ENCODE measurements at places on chromosomes 1 and 21.

DNA sequence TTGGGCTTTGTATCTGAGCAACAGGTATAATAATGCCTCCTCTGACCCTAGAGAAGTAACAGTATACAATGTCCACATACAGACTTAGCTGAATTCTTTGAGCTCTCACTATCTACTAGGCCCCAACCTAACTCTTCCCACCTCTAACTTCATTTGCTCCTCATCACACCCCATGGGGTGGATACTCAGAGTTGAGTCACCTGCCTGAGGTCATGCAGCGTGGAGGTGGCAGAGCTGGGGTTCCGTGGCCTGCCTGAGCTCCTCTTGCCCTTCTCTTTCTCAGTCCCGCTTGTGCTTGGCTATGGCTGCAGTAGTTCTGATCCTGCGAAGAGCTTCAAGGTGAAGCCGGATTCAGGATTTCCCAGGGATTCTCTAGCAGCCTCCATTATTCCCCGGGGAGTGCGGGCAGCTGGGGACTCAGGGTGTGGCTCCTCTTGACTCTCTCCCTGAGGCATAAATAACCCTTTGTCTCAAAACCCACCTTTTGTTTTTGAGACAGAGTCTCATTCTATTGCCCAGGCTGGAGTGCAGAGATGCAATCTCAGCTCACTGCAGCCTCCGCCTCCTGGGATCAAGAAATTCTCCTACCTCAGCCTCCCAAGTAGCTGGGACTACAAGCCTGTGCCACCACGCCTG is 29.9 kb upstream of the ACTL8 start:
- DNase-seq = no peak

- no peak for DNase-seq
These were observed 94.6 kb downstream of the FGGY start for GRCh38 chr1:59391212-59392179.

DNA sequence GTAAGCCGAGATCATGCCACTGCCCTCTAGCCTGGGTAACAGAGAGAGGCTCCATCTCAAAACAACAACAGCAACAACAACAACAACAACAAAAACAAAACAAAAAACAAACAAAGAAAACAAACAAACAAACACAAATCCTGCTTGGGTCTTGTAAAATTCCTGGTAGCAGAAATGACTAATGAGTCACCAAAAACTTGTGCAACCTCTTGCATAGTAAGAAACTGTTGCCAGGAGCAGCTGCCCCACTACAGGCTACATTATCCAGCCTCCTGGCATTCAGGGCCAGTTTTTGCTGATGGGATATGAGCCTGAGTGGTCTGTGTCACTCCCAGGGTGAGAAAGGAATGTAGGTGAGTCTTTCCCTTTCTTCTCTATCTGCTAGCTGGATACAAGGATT is 245.4 kb downstream of the TNR start:
- no peak for DNase-seq

GRCh38 chr1:1536019-1536937 is 4.1 kb downstream of the TMEM240 start:
- DNase-seq = no peak

DNA sequence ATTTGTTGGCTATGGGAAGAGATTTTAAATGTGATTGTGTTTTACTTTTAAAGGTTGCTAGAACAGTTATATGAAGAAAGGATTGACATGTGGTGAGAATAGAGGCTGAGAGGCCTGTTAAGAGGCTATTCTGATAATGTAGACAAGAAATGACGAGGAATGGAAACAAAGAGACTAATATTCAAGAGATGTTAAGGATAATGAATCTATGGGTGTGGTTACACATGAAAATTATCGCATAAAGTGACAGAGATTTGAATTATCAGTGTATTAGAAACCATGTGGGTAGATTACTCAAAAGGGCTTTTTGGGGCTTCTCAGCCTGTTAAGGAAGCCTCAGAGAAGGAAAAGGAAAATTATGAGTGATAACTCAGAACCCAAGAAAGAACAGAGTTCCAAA is 120.4 kb downstream of the MACF1 start:
- DNase-seq = no peak

DNA sequence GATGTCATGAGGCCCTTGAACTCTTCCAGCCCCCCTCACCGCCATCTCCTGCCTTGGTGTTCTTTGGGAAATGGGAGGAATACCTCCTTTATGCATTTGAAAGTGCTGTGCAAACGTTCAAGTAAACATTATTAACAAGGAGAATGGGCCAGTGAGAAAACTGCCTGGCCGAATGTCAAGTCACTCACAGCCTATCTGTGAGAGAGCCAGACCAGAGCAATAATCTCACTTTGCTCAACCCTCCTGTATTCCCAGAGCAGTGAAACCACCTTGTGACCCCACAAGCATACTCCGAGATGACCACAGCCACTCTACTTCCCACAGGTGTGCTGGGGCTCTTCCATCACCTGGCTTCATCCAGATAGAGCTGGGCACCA is 5.2 kb downstream of the TAL1 start:
- no peak for DNase-seq

All from CD4-positive, alpha-beta T cell treated with Interleukin-6 at 100 ng/mL for 8 hours (primary cell).